IMR-90 (cell line): ENCODE measurements at places on chromosomes 1 and 21. TPM values are rescaled to one million over a fixed set of nuclear protein-coding genes. Genes with fewer than 3 reads are reported as not detected.

ATF6 gene
- 11.5 and 12.2 TPM in 2 replicates for polyA plus RNA-seq

DNA sequence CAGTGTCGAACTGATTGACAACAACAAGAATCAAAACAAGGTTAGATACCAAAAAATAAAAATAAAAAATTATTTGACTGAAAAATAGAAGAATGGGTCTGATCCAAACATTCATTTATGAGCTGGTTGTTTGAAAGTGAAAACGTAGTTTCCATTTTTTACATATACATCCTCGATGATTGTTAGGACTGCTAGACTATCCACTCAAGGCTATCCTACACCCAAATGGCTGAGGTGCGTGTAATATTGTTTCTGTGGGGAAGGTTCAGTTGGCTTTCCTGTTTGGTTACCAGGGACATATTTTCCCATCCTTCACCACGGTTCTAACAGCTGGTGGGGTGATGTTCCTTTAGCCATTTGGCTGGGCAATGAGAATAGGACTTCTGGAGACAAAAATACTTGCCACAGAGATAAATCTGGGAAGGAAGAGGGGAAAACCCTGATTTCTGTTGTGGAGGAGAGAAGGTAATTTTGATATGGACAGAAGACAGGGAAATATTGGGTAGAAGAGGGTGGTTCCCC lies 66.3 kb downstream of the MAP3K7CL start:
- DNase-seq: peak; percentile 28

DNA sequence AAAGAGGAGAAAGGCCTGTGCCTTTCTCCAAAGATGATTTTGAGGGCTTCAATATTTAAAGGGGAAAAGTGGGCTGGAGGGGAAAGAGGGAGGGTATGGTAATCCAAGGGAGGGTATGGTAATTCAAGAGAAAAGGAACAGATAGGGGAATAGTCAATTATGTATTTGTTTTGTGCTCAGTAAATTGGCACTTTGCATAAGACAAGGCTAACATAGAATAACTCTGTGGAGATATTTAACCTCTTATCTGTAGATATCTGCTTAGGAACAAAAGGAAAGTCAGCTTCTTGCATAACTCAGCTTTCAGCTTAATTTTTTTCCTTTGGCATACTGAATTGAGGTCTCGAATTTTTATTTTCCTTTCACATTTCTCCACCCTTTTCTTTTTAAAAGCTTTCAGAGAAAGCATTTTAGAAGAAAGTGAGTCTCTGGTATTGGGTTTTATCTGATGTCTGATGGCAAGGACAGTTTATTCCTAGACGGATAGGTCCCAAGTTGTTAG lies 119.9 kb upstream of the F3 start:
- no peak for DNase-seq

GRCh38 chr1:180646093-180646492 lies 14.3 kb downstream of the XPR1 start:
- no peak for DNase-seq

GRCh38 chr1:178498896-178499675 lies 2.3 kb upstream of the CLEC20A start:
- no peak for DNase-seq

DNA sequence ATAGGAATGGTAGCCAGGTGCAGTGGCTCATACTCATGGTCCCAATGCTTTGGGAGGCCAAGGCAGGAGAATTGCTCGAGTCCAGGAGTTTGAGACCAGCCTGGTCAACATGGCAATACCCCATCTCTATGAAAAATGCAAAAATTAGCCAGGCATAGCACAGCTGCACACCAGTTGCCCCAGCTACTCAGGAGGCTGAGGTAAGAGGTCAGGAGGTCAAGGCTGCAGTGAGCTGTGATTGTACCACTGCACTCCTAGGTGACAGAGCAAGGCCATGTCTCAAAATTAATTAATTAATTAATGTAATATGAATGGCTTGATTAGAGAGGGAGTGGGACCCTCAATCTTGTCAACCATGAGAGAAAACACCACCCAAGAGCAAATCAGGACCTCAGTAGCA lies 198.7 kb upstream of the DUSP10 start:
- DNase-seq: no peak

DNA sequence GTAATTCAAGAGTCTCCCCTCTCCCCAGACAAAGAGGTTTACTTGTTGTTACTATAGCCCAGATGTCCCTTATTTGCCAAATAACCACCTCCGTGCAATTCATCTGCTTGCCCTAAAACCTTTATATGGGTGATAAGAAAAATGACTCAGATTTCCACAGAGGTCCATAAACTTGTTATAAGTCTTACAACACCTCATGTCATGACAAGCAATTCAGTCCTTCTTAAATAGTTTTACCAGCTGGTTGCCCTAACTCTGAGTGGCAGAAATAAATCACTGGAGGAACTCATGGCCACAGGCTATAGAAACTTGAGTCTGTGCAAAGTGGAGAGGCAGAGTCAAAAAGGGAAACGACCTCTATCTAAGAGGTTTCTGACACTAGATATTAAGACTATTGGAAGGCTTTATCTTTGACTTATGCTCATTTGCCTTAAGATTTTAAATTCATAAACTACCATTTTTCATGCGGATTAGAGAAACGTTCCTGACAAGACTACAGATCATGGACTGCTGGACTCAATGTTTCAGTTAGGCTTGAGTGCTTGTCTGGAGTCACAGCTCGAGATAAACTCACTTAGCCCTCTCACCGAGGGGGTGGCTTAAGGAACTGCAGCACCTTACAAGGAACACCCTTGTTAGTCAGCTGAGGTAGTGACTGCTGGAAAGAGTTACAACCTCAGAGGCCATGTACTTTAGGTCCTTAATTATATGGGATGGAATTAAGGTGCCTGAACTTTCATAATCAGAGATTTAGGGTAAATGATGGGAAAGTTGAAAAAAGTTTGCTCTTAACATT lies 662.5 kb upstream of the USP24 start:
- peak; percentile 28 for DNase-seq

DNA sequence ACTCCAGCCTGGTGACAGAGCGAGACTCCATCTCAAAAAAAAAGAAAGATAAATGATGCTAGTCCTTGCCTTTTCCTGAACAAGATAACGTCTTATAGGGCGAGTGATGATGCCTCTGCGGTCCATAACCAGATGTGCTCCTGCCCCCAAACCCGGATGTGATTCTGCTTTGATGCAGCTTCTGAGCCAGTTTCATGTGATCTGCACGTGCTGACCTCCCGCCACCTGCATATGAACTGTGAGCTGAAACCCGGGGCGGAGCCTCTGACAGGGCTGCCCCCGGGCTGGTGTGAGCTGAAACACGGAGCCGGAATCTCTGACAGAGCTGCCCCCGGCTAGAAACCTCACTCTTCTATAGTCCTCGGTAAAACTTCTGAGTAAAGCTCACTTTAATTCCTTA lies 1.3 kb downstream of the KRTAP12-4 start:
- no peak for DNase-seq

DNA sequence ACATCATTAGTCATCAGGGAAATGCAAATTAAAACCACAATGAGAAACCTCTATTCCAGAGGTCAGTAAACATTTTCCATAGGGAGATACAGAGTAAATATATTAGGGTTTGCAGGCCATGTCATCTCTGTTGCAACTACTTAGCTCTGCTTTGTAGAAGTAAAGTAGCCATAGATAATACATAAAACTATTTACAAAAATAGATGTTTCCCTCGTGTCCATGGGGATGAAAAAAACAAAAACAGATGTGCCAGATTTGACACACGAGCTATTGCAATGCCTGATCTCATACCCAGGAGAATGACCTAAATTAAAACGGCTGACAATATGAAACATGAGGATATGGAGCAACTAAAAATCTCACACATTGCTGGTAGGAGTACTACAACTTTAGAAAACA lies 17.3 kb downstream of the LTN1 start:
- DNase-seq: peak; percentile 45

DNA sequence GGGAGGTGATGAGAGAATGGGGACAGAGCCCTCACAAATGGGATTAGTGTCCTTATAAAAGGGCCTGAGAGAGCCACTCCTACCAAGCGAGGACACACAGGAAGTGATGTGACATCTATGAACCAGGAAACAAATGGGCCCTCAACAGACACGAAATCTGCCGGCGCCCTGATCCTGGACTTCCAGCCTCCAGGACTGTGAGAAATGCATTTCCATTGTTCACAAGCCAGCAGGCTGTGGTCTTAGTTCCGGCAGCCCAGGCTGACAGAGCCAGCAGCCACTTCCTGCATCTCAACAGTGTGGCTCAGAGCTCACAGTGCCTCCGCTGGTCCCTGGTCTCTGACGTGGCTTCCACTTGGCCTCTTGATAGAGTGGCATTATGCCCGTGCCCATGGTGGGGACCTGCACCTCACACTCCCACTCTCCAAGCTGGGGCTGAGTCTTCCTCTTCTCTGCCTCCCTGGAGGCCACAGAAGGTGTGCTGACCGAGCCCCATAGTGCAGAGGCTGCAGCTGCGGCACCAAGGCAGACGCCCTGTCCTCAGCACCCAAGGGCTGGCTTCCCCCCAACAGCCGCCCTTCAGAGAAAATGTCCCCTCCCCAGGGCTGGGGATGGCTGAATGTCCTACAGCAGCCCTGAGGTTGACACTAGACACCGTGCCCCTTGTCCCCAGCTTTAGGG lies 44.9 kb downstream of the ACOT7 start:
- peak; percentile 32 for DNase-seq

SCAF4 gene
- 9.7 and 12.1 TPM in 2 replicates for polyA plus RNA-seq

URB2 gene
- polyA plus RNA-seq: 5.9 and 6.3 TPM in 2 replicates

GRCh38 chr1:112991402-112992120 lies 35.6 kb upstream of the SLC16A1 start:
- peak; percentile 23 for DNase-seq

PDC gene
- not detected in 2 replicates for polyA plus RNA-seq

CACNA1E gene
- not detected in 2 replicates for polyA plus RNA-seq

DNA sequence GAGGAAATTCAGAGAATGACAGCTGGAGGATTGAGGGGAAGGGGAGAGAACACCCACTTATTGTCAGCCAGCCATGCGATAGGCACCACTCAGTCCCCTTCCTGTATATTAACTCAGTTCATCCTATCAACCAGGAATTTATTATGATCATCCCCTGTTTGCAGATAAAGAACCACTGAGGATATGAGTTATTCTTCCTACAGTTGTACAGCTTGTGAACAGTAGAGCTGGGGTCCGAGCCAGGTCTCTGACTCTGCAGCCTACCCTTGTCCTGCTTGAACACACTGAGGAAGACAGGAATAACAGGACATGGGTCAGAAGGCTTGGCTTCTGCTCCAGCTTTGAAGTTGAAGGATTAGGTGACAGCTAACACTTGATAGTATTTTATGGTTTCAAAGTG lies 42.0 kb upstream of the SCMH1 start:
- no peak for DNase-seq

IRF6 gene
- polyA plus RNA-seq: 1.2 and 1.7 TPM in 2 replicates

DNA sequence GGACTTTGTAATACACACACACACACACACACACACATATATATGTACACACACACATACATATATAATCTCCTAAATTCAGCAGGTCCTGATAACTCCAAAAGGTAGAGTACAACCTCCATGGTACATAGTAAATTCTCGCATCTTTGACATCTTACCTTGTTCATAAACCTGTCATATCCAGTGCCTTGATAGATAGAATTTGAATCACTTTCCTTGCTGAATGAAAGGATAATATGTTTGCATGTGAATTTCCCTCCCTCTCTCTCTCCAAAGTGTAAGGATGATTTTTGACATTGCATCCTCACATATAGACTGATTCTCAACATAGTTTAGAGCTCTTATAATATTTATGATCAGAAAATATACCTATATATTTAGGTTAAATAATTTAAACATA lies 567.1 kb upstream of the ADGRL2 start:
- no peak for DNase-seq

NT5C1A gene
- not detected in 2 replicates for polyA plus RNA-seq

- no peak for DNase-seq
These were observed 663.7 kb downstream of the ADGRL2 start for GRCh38 chr1:82464362-82465001.

DNA sequence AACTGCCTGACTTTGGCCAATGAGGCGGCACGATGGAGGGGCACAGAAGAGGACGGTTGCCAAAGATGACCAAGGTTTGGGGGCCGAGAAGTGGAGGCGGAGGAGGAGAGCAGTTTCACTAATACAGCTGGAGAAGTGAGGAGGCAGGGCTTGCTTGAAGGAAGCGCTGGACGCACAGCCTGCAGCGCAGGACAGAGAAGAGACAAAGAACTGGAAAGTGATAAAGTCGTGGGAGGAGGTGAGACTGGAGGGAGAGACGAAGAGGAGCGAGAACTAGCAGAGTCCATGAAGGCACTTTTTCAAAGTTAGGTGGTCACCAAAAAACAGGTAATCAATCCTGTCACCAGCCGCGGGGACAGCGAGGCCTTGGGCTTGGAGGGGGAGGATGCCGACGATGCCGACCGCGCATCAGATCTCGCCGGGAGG lies 771 bp downstream of the PACC1 start:
- peak; percentile 14 for DNase-seq

MFSD2A gene
- 6.7 and 7.3 TPM in 2 replicates for polyA plus RNA-seq

DNA sequence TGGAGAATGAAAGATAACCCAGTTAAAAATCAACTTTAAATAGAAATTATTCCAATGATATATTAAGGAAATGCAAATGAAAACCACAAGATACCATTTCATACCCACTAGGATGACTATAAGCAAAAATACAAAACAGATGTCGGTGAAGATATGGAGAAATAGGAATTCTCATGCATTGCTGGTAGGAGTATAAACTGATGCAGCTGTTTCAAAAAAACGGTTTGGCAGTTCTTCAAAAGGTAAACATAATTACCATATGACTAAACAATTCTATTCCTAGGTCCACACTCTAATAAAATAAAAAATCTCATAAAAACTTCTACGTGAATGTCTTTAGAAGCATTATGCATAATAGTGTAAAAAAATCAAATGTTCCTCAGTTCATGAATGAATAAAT lies 763.3 kb upstream of the BRINP3 start:
- peak; percentile 68 for DNase-seq

ST6GALNAC5 gene
- polyA plus RNA-seq: 3.7 and 4.0 TPM in 2 replicates

DNA sequence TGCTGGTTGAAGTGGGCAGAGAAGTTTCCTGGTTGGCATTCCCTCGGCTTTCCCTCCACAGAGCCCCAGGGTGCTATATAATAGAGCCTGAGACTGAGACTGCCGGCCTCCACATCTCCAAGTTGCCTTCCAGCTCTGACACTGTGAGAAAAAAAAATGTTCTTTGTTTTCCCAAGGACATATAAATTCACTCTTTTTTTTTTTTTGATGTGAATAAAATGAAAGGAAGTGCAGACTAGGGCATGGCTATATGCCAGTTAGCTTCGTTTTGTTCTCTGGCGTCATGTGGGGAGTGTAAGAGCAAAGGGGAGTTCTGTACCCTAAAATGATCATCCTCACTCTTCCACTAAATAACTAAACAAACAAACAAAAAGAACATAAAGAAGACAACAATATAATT lies 101.6 kb downstream of the TNFSF18 start:
- no peak for DNase-seq

GRCh38 chr1:208045463-208046260 lies 134.7 kb upstream of the CD34 start:
- DNase-seq: no peak

- peak; percentile 46 for DNase-seq
These were observed 70.3 kb upstream of the CAMK1G start for GRCh38 chr1:209513226-209513625.

- DNase-seq: peak; percentile 61
These were observed 2.8 kb downstream of the HES3 start for GRCh38 chr1:6246497-6247467.

CDC20 gene
- 107 and 115 TPM in 2 replicates for polyA plus RNA-seq

GRCh38 chr1:175197531-175197930 lies 5.0 kb upstream of the KIAA0040 start:
- no peak for DNase-seq

- no peak for DNase-seq
These were observed 121.7 kb downstream of the DHRS3 start for GRCh38 chr1:12496154-12496961.
